ENCODE measurements at places on chromosomes 11 and 22.

DNA sequence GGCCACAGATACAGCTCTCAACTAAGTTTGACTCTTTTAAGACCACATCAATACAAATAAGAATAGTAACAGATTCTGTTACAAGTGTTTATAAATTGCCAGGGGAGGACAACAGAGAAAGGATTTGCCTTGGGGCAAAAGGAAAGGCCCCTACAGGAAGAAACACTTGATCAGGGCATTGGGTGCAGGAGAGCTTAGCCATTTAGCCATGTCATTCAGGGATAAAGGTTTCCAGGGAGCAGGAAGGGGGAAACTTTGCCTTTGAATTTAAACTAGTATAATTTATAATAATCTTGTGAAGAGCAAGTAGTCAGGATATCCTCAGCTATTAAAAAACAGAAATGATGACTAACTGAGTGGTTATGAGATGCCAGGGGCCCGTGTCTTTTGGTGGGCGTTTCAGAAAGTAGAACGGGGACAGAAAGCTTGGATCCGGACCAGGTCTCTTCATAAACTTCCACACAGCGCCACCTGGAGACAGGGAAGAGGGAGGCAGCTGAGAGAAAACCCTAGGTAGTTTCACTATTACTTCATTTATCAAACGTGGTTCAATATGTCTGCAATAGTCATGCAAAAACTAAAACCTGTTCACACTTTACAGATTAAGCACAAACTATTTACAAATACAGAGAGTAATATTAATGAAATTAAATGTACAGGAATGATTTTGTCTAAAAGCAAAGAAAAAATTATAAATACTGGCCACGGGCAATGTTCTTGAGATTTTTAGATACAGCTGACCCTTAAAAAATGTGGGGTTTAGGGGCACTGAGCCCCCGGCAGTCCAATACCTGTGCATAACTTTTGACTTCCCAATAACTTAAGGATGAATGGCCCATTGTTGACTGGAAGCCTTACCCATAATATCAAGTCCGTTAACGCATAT, 11.0 kb upstream of the SLC5A4 start:
- DNase-seq: peak; percentile 41

- DNase-seq: no peak
These were observed 6.0 kb downstream of the HOATZ start for GRCh38 chr11:111520560-111520959.

DNA sequence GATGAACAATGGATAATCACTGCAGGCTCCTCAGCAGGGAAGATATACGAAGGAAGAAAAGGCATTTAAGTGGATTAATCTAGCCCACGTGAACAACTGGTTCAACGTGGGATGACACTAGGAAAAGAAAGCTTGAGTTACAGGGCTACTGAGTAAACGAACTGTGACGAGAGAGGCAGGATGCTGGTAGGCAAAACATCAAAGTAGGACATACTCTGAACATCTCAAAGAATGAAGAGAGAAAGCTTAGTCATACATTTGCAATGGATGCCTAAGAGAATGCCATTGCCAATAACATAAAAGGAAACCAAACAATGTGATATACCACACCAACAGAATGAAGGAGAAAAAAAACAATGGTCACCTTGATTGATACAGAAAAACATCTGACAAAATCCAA, 12.9 kb downstream of the USP28 start:
- DNase-seq: no peak

GRCh38 chr11:100013011-100013410, 674.1 kb upstream of the ARHGAP42 start:
- no peak for DNase-seq

DNA sequence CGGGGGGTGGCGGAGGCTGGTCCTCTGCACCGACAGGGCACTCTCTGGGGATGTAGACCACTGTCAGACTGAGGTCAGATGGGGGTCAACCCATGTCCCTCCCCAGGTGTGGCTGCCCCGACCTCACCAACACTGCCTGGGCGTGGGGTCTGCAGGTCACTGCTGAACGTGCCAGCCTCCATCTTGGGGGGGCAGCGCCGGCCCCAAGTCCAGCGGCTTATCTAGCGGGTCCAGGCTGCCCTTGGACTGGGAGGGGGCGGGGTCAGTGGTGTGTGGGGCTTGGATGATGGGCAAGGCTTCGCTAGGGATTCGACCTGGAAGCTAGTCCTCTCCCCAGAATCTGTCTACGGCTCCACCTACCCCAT, 178.2 kb downstream of the IGLL1 start:
- no peak for DNase-seq

DNA sequence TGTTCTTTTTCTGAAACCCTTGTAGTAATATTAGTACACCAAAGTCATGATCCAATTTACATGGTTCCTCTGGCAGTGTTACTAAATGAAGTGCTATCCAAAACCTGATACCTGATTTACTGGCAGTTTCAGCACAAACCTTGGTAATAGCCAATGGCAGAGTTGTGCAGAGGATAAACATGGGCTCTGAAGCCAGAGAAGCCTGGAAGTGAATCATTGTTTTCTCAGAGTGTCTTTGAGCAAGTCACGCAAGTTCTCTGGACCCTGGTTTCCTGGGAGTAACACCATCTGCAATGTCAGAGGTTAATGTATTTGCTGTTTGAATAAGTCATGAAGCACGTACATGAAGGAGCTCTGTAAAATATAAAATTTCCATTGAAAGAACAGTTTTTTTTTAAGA, 222.3 kb upstream of the NARS2 start:
- no peak for DNase-seq

- DNase-seq: no peak
These were observed 57.8 kb downstream of the FAM181B start for GRCh38 chr11:82675838-82676237.

GRCh38 chr11:75633409-75634066, 35.3 kb downstream of the MAP6 start:
- no peak for DNase-seq

GRCh38 chr11:107752508-107752907, 40.7 kb upstream of the SLN start:
- no peak for DNase-seq

GRCh38 chr11:86627776-86628455, 44.5 kb downstream of the ME3 start:
- no peak for DNase-seq

GRCh38 chr22:23882370-23882769, 11.8 kb upstream of the MIF start:
- no peak for DNase-seq

GRCh38 chr22:21718499-21718898, 17.1 kb downstream of the YPEL1 start:
- no peak for DNase-seq

GRCh38 chr11:29879560-29879959, 137.3 kb downstream of the KCNA4 start:
- no peak for DNase-seq

GRCh38 chr11:44418456-44418830, 108.5 kb upstream of the ALX4 start:
- DNase-seq: no peak

- no peak for DNase-seq
These were observed 32.5 kb downstream of the NOX4 start for GRCh38 chr11:89458716-89459115.

DNA sequence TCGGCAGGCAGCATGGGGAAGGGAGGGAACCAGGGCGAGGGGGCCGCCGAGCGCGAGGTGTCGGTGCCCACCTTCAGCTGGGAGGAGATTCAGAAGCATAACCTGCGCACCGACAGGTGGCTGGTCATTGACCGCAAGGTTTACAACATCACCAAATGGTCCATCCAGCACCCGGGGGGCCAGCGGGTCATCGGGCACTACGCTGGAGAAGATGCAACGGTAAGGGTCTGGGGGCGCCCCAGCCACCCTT, 204 bp downstream of the FADS2 start:
- DNase-seq: no peak

- no peak for DNase-seq
These were observed 458.9 kb upstream of the CADM1 start for GRCh38 chr11:115963156-115963555.

DNA sequence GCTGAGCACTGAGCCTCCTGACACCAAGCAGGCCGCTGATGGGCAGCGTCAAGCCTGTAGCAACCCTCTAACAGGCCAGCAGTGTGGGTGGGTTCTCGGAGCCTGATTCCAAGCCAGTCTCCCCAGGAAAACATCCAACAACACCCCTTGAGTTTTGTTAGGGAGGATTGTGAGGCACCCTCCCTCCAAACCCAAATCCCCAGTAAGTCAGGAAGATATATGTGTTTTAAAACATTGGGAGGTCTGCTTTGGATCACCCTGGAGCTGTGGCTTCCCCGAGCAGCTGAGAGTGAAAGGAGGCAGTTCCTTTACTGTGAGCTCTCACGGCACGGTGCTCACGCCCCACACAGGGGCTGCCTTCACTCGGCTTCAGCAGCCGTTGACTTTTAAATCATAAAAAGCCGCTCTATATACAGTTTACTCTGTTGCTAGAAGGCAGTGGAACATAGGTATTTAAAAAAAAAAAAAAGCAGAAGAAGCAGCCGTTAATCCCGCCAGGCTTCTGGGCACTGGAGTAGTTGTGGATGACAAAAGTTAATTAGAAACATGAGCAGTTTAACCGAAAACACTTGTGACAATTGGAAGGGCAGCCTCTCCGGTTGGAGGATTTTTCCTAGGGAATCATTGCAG, 218.6 kb downstream of the NAV2 start:
- no peak for DNase-seq

DNA sequence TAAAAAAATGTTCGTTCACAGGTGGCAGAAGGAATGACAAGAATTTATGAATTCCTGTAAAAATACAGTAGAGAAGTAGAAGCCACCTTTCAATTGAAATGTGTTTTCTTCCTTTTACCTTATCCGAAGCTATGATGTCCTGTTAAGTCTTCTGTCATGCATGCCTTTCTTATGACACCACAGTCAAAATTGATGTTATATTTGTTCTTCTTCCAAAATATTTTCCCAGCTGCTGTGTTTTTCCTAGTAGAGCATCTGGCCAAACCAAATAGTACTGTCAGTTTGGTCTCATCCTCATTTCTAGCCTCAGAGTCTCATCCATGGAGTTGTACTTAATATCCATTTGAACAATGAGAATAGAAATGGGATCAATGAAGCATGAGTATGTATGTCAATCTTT, 206.1 kb downstream of the PGR start:
- DNase-seq: no peak

DNA sequence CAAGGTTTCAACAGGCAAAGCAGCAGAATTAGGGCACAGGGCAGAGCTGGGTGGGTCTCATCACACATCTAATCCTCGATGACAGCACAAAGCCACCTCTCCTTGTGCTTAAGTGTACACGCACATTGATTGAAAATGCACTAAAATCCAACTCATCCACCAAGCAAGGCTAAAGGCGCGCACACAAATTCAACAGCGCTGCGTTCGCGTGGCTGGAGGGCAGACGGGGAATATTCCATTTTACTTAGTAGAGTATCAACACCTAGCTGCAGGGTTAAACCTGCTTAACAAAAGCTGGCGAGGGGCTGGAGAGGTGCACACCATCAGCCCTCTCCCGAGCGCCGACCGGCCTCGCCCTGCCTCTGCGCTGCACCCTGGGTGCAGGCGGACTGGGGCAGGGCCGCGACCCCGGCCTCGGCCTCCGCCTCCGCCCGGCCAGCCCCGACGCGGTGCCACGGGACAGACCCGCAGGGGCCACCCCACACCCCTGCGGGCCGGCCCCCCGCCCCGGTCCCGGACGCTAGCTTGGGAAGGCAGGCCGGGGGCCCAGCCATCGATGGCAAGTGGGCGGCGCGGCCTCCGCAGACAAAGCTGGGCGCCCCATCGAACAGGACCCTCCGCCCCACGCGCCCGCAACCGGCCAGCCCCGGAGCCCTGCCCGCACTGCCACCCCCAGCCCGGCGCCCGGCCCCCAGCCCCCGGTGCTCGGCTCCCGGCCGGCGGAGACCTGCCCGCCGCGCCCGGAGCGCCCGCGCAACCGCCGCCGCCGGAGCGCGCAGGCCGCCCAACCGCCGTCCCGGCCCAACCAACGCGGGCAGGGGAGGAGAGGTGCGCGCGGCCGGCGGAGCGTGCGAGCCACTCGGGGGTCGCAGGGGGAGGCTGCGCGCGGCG, 929 bp downstream of the PRDM10 start:
- no peak for DNase-seq

GRCh38 chr22:19634226-19634975, 79.9 kb upstream of the SEPTIN5 start:
- DNase-seq: no peak

GRCh38 chr11:128499613-128500253, 87.6 kb downstream of the ETS1 start:
- no peak for DNase-seq

DNA sequence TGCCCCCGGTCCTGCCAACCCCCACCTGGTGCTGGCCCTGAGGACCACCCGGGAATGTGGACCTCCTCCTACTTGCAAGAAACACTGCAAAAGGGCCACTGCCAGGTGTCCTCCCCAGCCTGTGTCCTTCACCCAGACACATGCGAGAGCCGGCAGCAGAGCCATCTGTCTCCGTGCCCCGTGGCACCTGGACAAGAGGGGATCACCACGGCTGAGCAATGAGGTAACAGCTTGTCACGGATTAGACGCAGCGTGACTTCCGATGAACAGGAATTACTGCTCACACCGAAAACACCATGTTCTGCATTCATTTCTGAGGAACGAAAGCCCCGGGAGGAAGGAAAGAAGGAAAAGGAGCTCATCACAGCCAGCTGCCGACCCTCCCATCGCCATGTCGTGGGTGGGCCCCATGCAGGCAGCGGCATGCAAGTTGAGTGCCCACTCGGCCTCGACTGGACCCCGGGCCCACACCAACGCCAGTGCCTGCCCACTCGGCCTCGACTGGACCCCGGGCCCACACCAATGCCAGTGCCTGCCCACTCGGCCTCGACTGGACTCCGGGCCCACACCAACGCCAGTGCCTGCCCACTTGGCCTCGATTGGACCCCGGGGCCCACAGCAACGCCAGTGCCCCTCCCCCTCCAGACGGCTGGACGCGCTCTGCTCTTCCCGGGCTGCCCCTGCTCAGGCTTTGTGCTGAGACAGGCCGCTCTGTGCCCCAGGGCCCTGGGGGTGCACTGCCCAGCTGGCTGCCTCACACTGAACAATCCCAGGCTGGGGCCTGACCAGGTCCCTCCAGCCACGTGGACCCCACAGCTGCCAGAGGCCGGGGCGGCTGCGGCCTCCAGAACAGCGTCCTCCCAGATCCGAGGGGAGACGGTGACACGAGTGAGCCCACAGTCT, 22.0 kb downstream of the CHID1 start:
- DNase-seq: no peak

DNA sequence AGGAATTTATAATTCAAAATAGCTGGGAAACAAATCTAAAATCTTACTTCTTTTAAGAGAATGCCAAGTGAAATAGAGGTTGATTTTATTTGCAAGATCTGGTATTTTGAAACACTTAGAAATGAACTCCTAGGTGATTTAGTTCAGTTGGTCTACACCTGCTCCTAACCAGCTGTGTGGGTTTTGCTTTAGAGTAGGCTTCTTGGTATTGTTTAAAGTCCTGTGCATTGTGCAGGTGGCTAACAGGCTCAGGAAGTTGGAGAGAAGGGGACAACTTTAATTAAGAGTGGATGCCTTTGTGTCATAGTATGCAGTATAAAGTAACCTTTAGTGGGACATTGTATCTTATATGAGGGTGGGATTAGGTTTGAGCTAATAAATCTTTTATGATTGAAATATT, 4.1 kb upstream of the RAG2 start:
- no peak for DNase-seq

GRCh38 chr11:115896084-115896483, 391.9 kb upstream of the CADM1 start:
- no peak for DNase-seq

GRCh38 chr11:68269414-68270081, 2.2 kb downstream of the C11orf24 start:
- no peak for DNase-seq
